Left lobe of liver (tissue), 2 donors: ENCODE measurements at places on chromosomes 4 and X. TPM values are rescaled to one million over a fixed set of nuclear protein-coding genes. Genes with fewer than 3 reads are reported as not detected.

SH2D1A gene
- total RNA-seq = 0.70 TPM

EDA gene
- total RNA-seq = 2.5 TPM

APOOL gene
- total RNA-seq = 19.8 TPM

IL2RG gene
- total RNA-seq = 1.9 TPM

IQSEC2 gene
- 2.5 TPM for total RNA-seq

SPP1 gene
- 10.5 TPM for total RNA-seq

ADAMTS3 gene
- 0.35 TPM for total RNA-seq

GRPR gene
- total RNA-seq = not detected

RS1 gene
- not detected for total RNA-seq

CXCL5 gene
- not detected for total RNA-seq

LIMCH1 gene
- 9.8 TPM for total RNA-seq

DNA sequence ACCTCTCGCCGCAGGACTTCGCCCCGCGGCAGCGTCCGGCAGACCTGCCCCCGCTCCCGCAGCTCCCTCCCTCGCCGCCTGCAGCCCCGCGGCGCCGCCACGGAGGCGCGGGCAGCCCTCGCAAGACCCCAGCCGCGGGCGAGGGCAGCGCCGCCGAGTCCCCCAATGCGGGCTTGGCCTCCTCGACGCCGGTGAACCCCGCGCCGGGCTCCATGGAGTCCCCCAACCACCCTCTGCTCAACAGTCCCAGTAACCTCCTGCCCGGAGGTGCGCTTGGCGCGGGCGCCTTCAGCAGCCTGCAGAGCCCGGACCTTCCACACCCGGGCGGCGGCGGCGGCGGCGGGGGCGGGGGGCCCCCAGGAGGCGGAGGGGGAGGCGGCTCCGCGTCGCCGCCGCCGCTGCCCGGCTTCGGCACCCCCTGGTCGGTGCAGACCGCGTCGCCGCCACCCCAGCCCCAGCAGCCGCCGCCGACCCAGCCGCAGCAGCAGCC is 1.2 kb downstream of the CPEB2 start:
- DNase-seq = peak; percentile 61

- DNase-seq = no peak
These were observed 42.2 kb upstream of the ENPP6 start for GRCh38 chr4:184259866-184260265.

DNA sequence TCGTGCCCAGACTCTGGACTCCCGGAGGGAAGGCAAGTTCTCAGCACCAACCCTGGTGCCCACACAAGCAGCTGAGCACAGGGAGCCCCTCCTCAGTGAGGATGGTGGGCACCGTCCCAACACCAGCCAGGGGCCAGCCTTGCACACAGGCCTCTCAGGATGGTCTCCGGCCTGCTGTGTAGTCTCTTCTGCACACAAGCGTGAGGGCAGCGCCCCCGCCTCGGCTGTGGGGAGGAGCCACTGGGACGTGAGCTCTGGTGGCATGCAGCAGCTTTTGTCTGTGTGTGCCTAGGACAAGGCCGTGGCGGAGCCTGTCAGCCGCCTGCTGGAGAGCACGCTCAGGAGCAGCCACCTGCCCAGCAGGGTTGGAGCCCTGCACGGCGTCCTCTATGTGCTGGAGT is 16.1 kb upstream of the MSANTD1 start:
- no peak for DNase-seq

DNA sequence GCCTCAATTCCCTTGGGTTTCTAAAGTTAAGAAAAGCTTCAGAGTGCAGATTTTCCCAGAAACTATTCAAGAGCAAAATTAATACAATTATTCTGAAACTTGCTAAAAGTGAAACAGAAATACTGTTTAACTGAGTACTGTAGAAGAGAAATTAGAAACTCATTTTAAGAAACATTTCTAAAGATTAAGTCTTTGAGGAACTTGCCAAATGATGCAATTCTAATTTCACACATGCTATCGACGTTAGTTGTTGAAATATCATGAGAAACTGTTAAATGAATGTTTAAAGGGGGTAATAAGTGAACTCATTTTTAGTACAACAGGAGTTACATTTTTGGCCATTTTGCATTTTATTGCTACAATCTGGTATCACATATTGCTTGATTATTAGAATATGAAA is 125.3 kb upstream of the MAOA start:
- DNase-seq = no peak

DNA sequence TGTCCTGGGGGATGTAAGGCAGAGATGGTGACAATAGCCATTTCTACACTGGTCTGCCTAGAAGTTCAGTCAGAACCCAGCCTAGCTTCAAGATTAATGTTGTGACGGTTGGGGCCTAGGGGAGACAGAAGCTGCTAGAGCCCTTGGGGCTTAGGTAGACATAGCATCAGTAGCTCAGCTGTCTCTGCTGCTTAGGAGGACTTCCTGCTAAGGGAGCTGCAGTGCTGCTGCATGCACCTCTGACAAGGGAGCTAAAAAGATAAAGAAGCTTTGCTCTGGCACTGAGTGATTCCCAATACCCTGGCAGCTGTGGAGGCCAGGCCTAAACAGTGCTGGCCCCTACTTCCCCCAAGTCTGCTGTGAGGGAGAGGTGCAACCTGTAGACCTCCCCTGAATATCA is 116.0 kb downstream of the CT47B1 start:
- DNase-seq = no peak

DNA sequence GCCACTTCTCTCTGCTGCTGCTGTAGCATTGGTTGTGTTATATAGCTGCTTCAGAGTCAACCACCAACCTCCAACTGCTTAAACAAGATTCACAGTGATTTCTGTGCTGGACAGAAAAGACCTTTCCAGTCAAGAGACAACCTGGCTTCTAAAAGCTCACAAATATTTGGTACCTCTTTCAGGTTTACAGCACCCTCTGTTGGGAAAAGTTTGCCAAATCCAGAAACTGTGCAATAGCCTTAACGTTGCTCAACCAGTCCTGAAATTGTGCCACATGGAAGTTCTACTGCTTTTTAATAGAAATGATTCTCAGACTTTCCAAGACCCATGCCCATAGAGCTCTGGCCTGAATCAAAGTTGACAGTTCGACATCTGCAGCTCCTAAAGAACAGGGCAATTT is 842.1 kb upstream of the HTR2C start:
- DNase-seq = no peak

DNA sequence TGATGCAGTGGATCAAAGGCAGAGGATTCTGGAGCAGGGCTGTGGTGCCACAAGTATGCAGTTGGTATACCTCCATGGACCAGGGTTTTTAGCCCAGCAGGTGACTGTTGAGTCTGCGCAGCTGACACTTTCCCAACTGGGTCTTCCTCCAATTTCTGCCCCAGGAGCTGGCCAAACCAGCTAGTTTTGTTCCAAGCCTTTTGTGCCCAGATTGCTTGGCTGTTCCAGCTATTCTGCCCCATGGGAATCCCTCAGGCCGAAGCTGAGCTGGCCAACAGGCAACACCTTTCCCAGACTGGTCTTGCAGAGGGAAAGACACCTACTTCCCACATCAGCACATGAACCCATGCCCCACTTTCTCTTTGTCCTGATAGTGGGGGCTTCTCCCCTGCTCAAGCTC is 22.8 kb upstream of the ANKRD17 start:
- no peak for DNase-seq

DNA sequence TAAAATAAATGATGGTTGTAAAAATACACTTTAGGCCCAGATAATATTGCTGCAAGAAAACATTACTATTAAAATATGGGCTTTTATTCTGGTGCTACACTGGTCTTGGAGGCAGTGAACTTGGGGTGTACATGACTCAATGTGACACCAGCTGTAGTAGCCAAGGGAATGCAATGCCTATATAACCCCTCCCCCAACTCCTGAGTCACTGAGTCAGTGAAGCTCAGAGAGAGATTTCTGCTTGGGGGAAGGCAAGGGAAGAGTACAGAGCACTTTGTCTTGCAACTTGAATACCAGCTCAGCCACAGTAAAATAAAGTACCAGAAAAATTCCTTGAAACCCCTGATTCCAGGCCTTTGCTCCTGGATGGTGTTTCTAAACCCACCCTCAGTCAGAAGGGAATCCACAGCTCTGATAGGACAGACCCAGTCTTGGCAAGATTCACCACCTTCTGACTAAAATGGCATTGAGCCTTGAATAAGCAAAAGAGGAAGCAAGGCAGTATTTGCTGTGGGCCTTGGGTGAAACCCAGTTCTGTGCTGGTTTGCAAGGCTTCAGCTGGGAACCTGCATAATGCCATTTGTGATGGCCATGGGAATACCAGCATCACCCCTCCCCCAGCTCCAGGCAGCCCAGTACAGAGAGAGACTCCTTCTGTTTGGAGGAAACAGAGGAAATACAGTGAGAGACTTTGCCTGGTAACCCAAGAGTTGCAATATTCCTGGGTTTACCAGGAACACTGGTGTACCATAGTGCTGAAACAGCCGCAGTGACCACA is 209.9 kb downstream of the IQCM start:
- DNase-seq = no peak

- no peak for DNase-seq
These were observed 11.3 kb downstream of the BLOC1S4 start for GRCh38 chr4:6727081-6727942.

DNA sequence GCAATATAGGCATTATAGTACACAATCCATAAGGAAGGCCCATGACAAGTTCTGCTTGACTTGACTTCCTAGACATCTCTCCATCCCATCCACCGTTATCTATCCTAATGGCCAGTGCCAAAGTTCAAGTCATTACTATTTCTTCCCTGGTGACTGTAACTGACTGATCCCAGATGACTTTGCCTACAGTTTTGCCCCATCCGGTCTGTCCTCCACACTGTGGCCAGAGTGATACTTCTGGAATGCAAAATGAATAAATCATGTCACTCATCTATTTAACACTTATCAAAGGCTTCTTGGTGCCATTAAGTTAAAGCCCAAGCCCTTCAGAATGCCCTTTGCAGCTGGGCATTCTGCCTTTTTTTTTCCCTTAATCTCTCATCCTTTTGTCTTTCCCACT is 130.8 kb downstream of the PPARGC1A start:
- no peak for DNase-seq

GRCh38 chr4:122922877-122923511 is 597 bp upstream of the NUDT6 start:
- DNase-seq = peak; percentile 85

GRCh38 chrX:109281483-109282275 is 200.2 kb downstream of the GUCY2F start:
- DNase-seq = no peak

DNA sequence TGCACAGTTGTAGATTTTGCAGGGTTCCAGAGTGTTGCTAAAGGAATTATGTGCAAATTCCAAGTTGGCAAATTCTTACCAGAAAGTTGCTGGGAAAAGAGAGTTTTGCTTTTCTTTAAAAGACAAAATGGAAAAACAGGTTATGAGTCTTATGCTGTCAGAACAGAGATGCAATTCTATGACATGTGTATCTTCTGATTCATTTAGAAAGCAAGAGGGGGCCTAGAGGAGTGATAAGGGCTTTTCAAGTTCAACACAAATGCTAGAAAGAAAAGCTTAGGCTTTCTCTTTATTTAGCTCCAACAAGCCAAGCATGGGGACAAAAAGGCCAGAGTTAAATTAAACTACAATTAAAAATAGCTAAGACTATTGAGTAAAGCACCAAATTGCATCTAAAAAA is 72.4 kb upstream of the GATB start:
- no peak for DNase-seq

DNA sequence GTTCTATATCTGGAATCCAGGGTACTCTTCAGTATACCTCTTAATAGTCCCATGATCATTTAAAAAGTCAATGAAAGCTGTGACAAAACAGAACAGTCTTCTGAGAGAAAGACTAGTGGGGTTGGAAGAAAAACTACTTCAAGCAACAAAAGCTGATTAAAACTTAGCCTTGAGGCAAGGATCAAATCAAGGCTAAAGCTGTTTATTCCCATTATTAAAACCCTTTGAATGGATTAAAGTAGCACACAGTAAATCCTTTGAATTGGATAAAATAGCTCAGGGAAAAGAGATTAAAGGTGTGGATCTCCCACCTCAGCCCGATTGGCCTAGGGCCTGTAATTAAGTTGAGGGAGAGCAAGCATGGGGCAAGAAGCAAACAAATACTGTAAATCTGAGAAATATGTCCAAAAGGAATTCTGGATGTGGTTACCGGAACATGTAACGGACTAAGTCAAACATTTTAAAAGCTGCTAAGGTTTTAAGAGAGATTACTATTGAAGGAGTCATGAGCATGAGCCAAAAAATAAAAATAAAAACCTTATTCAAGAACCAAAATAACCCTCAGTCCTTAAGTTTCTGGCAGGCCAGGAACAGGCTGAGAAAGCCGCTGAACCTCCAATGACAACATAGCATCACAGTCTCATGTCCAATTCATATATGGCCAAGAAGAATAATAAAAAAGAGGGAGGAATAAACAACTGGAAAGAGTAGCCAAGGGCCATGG is 257.3 kb upstream of the NEIL3 start:
- DNase-seq = no peak

GRCh38 chrX:5726224-5726623 is 502.4 kb downstream of the NLGN4X start:
- DNase-seq = no peak

DNA sequence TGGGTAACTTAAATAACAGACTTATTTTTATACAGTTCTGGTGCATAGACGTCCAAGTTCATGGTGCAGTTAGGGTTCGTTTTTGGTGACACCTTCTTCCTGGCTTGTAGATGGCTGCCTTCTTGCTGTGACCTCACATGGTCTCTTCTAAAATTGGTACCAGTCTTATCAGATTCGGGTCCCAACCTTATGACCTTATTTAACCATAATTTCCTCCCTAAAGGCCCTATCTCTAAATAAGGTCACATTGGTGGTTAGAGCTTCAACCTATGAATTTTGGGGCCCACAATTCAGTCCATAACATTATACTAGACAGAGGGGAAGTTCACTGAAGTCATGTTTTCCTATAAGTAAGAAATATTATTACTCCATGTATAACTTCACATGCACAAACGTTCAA is 128.0 kb downstream of the CFAP299 start:
- DNase-seq = no peak

DNA sequence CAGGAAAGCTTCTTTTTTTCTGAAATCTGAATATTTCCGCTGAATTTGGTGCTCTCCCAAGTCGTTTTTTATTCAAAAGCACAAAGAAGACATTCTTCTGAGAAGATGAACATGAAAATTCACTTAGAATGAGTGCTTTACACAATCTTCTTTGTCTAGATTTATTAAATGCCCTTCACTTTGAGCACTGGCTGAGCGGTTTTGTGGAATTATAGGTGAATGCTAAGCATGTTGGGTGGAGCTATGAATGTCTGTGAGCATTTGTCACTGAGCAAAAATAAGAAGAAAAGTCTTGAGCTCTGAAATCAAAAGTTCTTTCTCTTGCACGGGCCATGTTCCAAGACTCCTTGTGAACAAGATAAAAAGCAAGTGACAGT is 13.1 kb downstream of the GASK1B start:
- DNase-seq = no peak

DNA sequence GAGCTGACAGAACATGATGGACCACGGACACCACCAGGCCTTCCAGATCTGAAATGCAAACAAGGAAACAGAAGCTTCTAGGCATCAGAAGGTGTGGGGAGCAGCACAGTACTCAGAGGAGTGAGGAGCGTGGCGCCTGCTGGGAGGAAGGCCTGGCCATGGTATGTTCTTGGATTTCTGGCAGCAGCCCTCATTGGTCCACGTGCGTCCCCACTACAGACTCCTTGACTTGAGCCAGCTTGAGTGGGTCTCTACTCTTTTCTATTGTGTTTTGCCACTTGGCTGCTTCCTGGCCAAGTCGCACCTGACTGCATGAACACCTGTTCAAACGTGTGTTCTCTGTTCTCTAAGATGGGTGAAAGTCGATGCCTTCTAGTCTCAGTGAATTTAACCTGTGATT is 18.0 kb downstream of the ZNF275 start:
- DNase-seq = no peak
